SJCRH30 (cell line): ENCODE measurements at places on chromosomes 12 and 14.

DNA sequence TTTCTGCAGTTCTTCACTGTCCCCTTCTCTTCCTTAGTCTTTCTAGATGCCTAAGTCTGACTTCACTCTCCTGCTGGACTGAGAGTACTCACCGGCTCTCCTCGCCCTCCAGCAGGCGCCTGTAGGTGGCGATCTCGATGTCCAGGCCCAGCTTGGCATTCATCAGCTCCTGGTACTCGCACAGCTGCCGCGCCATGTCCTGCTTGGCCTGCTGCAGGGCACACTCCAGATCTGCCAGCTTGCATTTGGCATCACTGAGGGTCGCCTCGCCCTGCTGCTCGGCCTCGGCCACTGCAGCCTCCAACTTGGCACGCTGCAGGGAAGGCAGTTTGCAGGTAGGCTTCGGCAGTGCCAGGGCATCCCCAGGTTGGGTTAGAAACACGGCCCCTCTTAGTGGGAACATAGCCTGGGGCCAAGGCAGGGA is 5.2 kb downstream of the KRT84 start:
- no peak for DNase-seq

DNA sequence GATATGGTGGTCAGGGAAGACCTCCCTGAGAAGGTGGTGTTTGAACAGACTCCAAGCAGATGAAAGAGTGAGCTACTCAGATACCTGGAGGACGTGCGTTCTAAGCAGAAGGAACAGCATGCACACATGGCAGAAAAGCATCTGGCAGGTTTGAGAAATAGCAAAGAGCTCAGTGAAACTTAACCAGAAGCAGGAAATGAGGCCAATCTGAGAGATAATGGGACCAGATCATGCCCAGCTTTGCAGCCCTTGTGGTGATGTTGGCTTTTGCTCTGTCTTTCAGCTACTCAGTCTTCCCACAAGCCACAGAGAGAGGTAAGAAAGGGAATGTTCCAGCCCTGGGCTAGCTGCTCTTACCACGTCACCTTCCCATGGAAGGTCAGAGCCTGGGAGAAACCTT is 176.3 kb upstream of the GSC start:
- no peak for DNase-seq

DNA sequence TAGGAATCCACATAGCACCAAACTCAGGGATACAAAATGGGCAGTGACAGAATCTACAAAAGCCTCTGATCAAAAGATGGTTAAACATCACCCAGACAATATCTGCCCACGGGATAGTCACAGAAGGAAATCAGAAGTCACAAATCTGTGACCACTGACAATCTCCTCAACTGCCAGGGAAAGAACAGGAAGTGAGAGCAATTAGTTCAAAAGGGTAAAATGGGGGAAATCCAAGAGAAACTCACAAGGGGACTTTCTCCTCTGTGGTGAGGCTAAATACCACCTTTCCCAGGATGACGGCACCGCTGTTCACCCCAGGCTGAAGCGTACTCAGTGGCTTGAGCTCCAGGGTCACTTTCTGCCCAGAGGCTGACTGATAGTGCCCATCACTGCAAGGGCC is 10.7 kb downstream of the TTC5 start:
- no peak for DNase-seq

DNA sequence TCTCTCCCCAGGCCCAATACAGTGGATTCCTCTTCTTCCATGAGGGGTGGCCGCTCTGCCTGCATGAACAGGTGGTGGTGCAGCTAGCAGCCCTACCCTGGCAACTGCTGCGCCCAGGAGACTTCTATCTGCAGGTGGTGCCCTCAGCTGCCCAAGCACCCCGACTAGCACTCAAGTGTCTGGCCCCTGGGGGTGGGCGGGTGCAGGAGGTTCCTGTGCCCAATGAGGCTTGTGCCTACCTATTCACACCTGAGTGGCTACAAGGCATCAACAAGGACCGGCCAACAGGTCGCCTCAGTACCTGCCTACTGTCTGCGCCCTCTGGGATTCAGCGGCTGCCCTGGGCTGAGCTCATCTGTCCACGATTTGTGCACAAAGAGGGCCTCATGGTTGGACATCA is 3.8 kb downstream of the ARHGEF40 start:
- no peak for DNase-seq

DNA sequence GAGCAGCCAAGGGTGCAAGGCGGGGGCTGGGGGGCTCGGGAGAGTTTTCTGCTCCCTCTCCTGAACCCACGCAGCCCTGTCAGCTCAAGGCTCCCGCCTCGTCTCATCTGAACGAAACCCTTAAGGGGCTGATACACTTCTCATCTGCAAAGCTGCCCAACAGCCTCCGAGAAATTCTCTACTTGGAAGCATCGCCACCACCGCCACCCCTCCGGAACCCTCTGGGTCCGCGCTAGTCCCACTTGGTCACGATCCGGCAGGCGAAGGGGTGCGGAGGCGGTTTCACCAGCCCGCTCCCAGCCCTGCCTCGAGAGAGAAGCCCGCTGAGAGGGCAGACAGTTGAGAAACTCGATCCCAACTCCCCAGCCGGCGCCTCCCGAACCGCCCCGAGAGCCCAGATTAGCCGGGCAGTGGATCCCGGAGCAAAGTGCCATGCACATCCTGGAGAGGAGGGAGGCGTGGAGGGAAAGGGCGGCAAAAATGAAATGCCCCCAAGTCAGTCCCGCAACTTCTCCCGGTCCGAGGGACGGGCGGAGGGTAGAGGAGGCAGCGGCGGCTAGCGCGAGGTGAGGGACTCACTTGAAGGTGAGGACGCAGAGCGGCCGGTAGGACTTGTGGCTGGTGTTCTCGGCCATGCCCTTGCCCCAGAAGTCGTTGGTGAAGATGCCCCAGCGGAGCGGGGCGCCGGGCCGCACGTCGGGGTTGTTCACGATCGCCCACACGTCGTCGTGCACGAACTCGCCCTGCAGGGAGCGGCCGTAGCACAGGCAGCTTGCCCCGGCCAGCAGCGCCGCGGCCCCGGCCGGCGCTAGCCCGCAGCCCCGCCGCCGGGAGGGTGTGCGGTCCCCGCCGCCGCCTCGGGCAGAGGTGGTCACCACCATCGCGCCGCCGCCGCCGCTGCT is 620 bp downstream of the TMTC1 start:
- peak; percentile 72 for DNase-seq

DNA sequence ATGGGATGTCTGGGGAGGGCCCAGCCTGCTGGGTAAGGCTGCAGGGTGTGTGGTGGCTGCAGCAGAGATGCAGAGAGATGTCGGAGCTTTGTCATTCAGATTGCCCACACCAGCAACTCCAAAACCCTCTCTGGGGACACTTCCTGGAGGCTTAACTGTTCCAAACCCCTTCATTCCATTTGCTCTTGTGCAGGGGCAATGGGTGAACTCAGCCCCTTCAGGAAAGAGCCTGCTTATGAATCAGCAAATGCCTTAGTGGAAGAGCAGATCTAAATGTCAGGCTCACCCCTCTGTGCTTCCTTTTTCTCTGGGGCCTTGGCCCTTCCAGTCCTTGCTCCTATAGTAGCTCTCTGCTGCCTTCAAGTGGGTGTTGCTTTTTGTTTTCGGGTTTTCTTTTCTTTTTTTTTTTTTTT is 36.7 kb upstream of the GPATCH2L start:
- no peak for DNase-seq

DNA sequence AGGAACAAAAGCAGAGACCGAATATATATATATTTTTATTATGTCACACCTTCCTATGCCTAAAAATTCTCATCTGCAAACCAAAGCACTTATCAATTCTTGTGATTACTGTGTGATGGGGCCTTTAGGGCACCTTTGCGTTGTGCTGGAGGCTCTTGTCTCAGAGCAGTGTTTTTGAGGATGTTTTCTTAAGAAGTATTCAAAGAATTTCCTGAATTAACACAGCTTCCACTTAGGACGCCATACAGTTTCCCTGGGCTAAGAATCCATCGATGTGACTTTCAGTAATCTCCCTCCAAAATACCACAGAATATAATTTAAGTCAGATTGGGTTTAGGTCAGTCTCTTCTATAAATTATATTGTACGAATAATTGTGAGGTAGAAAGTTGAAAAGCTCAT is 22.0 kb upstream of the HIF1A start:
- no peak for DNase-seq

GRCh38 chr12:2494486-2495192 is 300.1 kb upstream of the FKBP4 start:
- no peak for DNase-seq

DNA sequence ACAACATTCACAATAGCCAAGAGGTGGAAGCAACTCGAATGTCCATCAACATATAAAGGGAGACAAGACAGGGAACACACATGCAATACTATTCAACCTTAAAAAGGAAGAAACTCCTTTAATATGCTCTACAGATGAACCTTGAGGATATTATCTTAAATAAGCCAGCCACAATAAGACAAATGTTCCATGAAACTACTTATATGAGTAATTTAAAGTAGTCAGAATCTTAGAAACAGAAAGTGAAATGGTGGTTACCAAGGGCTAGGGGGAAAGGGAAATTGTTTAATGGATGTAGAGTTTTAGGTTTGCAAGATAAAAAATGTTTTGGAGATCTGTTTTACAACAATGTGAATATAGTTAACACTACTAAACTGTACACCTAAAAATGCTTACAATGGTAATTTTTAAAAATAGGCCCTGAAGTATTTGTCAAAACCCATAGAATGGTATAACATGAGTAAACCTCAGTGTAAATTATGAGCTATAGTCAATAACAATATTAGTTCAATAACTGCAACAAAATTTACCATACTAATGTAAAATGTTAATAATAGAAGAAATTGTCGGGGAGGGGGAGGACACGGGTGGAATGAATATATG is 71.1 kb downstream of the EGLN3 start:
- DNase-seq, result no peak

- DNase-seq, result no peak
Observed at GRCh38 chr14:52998376-52999015, 47.6 kb upstream of the FERMT2 start.

DNA sequence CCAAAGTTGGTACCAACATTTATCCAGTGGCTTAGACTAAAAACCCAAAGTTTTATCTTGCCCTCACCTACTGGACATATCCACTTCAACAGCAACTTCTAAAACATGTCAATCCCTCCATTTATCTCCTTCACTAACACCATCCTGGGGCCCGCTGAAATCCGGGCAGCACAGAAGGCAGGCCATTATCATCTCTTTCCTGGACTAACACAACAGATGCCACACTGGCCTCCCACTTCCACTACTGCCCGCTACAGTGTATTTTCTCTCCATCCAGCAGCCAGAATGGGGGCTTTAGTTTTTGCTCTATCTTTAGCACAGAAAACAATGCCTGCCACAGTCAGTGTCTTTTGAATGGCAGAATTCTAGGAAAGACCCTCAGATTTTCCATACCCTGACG is 15.6 kb downstream of the ZFHX2 start:
- no peak for DNase-seq

DNA sequence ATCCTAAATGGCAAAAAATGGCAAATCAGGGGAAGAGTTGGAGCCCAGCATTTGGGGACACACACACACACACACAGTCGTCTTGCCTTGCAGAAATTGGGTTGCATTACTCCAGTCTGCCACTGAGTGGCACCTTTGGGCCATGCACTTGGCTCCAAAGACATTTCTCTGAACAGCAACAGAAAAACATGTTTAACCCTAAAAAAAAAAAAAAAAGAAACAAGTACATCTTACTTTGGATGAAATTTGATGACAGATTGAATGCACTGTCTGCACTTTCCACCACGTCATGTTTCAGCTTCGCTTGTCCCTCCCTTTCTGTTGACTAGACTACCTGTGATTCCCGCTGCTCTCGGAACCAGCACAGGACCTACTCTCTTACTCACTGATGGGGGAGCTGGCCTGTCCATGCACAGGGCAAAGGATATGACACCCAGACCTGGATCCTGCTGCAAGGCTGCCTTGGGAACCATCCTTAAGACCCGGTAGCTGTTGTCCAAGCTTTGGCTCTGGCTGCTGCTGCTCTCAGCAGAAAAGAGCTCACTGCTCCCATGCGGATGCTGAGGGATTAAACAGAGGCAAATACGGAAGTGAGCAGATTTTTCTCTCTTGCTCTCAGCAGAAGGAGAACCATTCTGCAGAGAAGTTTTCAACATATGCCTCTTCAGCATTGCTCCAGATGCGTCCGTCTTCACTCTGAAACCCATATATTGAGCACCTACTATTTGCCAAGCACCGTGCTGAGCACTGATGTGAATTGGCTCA is 376.8 kb downstream of the DPF3 start:
- DNase-seq, result peak; percentile 34

GRCh38 chr14:68199554-68200151 is 380.1 kb downstream of the RAD51B start:
- no peak for DNase-seq

DNA sequence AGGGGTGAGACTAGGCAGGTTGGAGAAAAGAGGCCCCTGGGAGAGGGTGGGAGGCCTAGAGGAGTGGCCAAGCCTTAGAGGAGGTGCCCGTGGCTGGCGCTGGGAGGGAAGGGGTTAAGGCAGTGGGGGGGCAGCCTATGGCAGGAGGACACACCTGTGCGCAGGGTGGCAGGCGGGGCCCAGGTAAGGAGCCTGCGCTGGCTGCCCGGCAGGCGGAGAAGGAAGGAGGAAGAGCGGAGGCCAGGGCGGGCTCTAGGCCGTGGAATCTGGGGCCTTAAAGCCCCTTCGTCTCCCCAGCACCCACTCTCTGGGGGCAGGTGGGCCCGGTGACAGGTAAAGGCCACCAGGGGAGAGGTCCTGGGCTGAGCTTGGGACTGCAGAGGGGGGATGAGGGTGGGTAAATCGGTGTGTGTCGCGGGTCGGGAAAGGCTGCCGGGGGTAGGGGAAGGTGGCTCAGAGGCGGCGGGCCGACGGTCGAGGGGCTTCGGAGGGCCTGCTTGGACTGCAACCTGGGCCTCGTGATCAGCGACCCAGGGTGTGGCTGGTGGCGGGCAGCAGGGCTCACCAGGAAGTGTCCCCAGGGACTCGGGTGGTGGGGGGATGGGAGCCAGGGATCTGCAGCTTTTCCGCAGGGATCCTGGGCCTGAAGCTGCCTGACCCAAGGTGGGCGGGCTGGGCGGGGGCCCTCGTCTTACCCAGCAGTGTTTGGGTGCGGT is 7.3 kb downstream of the PHB2 start:
- DNase-seq, result no peak

DNA sequence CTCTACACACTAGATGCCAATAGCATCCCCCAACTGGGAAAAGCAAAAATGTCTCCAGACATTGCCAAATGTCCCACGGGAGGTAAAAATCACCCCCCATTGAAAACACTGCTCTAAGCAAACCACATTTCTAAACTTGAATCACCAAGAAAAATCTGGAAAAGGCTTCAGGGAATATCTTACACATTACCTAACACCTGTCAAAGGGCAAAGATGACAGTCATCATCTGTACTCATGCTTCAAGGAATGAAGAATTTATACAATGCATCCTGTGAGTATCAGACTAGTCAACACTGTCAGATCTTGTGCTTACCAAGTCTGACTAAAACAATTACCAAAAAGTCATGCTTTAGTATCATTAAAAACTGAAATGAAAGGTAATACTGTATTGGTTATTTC is 161.6 kb upstream of the SOX5 start:
- DNase-seq, result no peak

DNA sequence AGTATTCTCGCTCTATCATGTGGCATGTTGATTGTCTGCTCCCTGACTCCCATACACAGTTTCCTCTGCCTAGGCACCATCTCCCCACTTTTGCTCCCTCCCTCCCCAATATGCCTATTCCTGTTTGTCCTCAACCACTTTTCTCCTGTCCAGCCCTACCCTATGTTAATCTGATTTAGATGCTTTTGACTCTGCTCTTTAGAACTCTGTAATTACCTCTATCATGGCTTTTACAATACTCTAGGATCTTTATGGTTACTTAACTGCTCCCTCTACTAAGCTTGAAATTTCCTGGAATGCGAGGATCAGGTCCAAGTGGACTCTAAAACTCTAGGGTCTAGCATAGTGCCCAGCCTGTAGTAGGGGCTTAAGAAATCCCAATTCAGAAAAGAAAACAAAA is 68.6 kb downstream of the TGFB3 start:
- no peak for DNase-seq
